ENCODE measurements at places on chromosomes 12 and 14. TPM values are rescaled to one million over a fixed set of nuclear protein-coding genes. Genes with fewer than 3 reads are reported as not detected.

The TSPAN9 gene
- polyA plus RNA-seq = 1.3 TPM

The CRIP2 gene
- 45.1 TPM for polyA plus RNA-seq

The TAS2R10 gene
- not detected for polyA plus RNA-seq

The CFAP54 gene
- 0.31 TPM for polyA plus RNA-seq

The KRT80 gene
- 0.89 TPM for polyA plus RNA-seq

The ZDHHC22 gene
- not detected for polyA plus RNA-seq

The PITPNM2 gene
- polyA plus RNA-seq = 8.0 TPM
